ENCODE measurements at places on chromosomes 1 and 21.
A peak's percentile ranks its signal among the peaks of the same experiment; 100 is the strongest.

GRCh38 chr21:42007356-42007940, 2.7 kb downstream of the ZBTB21 start:
- no peak for DNase-seq

GRCh38 chr1:205579711-205580110, 52.1 kb downstream of the ELK4 start:
- no peak for DNase-seq

GRCh38 chr1:204278958-204279357, 65.2 kb upstream of the GOLT1A start:
- DNase-seq = no peak

GRCh38 chr1:207172321-207172720, 68.3 kb downstream of the C4BPA start:
- DNase-seq = no peak

- no peak for DNase-seq
Observed at GRCh38 chr1:108041360-108042142, 76.6 kb upstream of the VAV3 start.

- DNase-seq = no peak
Observed at GRCh38 chr1:217024911-217025310, 301.7 kb upstream of the ESRRG start.

DNA sequence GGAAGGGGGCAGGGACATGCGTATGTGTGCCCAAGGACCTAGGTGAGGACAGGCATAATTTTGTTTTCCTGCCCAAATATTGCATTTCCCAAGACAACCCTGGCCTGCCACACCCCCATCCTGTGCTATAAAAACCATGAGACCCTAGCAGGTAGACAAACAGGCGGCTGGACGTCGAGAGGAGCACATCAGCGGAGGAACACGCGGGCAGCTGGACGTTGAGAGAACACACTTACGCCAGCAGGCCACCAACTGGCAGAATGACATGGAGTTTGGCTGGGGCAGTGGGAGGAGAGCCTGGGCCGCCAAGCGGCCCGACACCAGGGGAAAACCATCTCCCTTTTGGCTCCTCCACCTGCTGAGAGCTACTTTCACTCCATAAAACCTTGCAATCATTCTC, 3.0 kb upstream of the FGGY start:
- DNase-seq = no peak

GRCh38 chr1:225257081-225257480, 170.8 kb downstream of the LBR start:
- no peak for DNase-seq

GRCh38 chr21:34262469-34262845, 101.3 kb upstream of the KCNE2 start:
- DNase-seq = no peak

- no peak for DNase-seq
Observed at GRCh38 chr1:156100205-156100995, 14.1 kb upstream of the LMNA start.

DNA sequence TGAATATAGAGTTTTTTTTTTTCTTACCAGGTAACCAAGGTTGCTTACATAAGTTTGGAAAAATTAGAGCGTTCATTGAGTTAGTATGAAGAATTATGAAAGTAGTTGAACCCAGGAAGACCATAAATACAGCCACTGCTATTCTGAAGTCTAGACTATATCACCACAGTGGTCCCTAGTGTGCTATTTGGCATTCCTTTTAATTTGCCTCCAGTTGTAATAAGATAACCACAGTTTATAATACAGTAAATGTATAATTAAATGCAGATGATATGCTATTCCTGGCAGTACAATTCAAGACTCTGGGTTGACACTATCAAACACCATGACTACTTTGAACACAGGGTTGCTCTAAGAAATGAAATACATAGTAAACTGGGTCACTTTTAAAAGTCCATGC, 270.5 kb downstream of the BRINP2 start:
- DNase-seq = no peak

GRCh38 chr1:112464501-112464900, 44.3 kb upstream of the WNT2B start:
- DNase-seq = no peak

DNA sequence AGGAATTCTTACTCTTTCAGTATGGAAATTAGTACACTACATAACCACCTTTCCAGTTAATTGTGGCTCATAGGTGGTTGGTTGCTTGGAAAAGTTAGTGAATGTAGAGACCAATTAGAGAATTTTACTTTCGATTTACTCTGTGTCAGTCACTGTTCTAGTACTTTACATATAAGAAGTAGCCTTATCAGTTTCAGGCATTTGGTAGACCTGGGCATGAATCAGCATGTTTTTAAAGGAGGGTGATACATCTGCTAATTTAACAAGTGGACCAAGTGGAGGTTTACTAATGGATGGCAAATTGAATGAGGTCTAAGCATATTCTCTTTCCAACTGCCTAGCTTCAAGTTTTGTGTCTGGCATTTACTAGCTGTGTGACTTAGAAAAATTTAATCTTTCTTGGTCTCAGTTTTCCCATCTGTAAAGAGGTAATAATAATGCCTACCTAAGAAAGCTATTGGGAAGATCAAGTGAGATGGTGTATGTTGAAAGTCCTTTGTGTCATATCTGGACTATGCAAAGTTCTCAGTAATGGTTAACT, 1158.6 kb downstream of the PLA2G4A start:
- DNase-seq = no peak

DNA sequence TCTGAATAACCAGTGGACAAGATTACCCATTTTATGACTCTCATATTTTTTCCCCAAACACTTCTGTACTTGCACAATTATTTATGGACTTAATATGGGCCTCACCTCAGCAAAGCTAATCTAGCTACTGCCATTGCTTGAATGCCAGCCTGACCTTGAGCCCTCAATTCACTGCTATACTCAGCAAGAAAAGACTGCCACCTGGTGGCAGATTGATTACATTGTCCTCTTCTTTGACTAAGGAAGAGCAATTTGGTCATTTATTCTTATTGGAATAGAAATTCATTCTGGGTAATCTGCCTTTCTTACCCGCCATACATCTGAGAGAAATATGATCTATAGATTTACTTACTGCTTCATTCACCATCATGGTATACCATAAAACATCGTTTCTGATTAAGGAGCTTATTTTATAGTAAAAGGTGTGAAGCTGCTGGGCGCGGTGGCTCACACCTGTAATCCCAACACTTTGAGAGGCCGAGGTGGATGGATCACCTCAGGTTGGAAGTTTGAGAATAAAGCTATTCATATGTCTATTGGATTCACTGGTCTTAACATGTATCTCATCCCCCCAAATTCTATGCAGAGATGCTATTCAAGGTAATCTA, 32.9 kb upstream of the DIPK1A start:
- peak; percentile 93 for DNase-seq

GRCh38 chr1:115255154-115255553, 82.9 kb downstream of the NGF start:
- DNase-seq = no peak

- DNase-seq = no peak
Observed at GRCh38 chr1:246932366-246932700, 585 bp upstream of the AHCTF1 start.

DNA sequence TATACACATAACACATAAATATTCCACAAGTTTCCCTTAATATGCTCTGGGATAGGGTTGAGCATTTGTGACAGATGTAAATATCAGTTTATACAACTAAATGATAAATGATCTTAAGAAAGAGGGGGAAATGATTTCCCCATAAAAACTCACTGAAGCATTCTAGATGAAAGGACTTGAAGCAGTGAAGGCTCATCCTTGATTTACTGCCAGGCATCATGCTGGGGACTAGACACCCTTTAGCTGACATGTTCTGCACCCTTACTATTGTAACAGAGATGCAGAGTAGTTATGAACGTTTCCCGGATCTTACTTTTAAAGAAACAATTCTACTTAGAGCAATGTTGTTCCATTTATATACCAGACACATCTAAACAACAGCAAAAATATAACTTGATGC, 235.8 kb downstream of the PTGER3 start:
- DNase-seq = no peak
